Skin of body (tissue), 3 donors: ENCODE measurements at places on chromosomes 3 and 15. TPM values are rescaled to one million over a fixed set of nuclear protein-coding genes. Genes with fewer than 3 reads are reported as not detected.

Gene GABRR3
- not detected for total RNA-seq

Gene CCDC33
- 0.20 TPM for total RNA-seq

- no peak for DNase-seq
These were observed 59.0 kb upstream of the SMAD3 start for GRCh38 chr15:67006083-67007065.

- DNase-seq = no peak
These were observed 33.9 kb upstream of the MED12L start for GRCh38 chr3:151051533-151051932.

DNA sequence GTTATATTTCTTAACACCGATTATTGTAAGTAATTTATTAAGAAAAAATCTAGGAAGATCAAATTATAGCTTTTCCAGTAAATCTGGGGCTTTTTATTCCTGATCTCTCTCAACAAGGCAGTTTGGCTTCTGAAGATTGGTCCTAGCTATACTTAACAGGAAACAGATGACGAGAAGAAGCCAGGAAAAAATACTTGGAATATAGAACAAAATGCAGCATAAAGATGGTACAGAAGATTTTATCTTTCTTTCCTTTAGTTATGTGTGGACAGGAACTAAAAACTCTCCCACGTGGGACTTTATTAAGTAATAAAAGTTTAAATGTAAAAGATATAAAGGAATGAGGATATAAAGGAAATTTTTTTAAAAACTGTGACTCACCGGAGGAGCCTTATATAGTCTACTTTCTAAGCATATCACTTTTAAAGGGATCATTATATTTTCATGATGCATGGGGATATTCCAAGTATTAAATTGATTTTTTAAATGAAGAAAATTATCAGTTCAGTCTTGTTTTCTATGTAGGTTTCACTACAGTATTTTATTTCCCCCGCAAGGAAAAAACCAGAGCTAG, 8.2 kb downstream of the B3GNT5 start:
- DNase-seq = peak; percentile 26

DNA sequence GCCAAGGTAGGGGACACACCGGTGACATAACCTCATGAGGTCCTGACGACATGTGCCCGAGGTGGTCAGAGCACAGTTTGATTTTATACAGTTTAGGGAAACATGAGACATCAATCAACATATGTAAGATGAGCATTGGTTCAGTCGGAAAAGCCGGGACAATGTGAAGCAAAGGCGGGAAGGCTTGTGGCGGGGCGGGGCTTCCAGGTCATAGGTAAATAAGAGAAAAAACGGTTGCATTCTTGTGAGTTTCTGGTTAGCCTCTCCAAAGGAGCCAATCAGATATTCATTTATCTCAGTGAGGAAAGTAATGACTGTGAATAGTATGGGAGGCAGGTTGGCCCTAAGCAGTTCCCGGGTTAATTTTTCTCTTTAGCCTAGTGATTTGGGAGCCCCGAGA, 271.7 kb upstream of the ATP10A start:
- no peak for DNase-seq

Gene MME
- total RNA-seq = 55.5 TPM

GRCh38 chr3:58059349-58060321, 51.4 kb downstream of the FLNB start:
- DNase-seq = peak; percentile 37

DNA sequence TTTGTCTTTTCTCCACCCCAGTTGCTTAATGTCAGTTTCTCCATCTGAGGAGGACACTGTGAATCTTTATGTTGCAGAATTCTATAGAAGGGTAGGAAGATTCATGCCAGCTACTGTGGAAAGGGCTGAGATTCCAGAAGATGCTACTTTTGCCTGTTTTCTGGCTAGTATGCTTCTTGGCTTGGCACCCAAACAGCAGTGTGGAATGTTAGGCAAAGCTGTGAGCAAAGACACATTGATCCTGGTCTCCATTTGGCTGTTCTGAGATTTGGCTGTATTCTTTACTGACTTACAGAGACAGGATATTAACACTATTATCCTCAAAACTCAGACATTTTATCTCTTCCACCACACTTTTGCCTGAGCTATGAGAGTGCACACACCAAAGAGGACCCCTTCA, 39.3 kb downstream of the PDHB start:
- DNase-seq = no peak

Gene CDCP1
- 8.5 TPM for total RNA-seq

DNA sequence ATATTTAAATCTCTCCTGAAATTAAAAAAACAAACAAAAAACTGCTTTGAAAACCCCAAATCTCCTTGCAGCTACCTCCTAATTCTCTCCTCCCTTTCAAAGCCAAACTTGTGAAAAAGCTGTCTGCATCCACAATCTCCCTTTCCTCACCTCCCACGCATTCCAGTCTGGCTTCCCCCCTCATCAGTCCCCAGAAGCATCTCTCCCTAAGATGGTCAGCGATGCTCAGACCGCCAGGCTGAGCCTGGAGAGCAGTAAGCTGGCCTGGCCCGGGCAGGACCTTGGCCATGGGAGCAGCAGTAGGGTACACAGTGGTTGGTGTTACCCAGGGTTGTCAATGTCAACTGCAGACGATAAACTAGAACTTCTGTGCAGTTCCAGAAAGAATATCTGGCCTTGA, 32.9 kb upstream of the BLM start:
- no peak for DNase-seq

Gene AP3S2
- total RNA-seq = 34.5 TPM

DNA sequence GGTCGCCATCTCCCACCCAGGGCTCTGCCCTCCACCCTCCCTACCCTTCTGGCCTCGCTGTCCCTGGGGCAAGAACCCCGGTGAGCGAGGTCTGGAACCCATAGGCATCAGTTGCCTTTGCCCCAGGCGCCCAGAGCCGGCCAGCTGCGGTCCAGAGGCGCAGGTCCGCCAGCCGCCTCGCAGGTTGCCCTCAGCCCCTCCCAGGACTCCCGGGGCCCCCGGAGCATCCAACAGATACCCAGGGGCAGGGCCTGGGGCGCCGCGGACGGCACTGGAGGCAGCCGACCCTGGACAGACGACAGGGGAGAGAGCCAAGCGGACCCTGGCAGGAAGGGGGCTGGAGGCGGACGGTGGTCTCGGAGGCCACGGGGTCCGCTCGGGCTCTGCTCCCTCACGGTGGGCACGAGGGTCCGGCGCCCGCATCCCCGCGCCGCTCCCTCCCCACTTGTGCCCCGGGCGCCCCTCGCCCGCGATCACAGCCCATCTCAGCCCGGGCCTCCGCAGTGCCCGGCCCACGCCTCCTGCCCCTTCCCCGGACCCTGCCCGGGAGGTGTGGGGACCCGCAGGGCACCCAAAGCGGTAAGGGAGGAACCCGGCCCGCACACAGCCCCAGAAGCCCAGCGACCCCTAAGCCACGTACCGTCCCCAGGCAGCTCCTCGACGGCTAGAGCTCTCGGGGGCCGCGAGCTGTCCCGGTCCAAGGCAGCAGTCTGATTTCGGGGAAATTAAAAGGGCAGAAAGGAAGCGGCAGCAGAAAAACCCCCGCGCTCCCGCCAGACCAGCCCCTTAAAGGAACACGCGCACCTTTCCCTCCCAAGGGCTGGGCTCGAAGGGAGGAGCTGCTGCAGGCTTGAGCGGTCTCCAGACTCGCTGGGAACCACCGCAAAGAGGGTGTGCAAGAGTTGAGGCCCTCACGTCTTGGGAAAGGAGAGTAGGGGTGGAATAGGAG, at the start of gene HAPLN3:
HAPLN3 (minus strand) TSS at position 726 of the 949 bp plus-strand sequence. CDS start 8,246 bp downstream, outside the sequence.
- no peak for DNase-seq

Gene CHST2
- 16.8 TPM for total RNA-seq

Gene SV2B
- total RNA-seq = 1.5 TPM

Gene BCHE
- total RNA-seq = 28.8 TPM

DNA sequence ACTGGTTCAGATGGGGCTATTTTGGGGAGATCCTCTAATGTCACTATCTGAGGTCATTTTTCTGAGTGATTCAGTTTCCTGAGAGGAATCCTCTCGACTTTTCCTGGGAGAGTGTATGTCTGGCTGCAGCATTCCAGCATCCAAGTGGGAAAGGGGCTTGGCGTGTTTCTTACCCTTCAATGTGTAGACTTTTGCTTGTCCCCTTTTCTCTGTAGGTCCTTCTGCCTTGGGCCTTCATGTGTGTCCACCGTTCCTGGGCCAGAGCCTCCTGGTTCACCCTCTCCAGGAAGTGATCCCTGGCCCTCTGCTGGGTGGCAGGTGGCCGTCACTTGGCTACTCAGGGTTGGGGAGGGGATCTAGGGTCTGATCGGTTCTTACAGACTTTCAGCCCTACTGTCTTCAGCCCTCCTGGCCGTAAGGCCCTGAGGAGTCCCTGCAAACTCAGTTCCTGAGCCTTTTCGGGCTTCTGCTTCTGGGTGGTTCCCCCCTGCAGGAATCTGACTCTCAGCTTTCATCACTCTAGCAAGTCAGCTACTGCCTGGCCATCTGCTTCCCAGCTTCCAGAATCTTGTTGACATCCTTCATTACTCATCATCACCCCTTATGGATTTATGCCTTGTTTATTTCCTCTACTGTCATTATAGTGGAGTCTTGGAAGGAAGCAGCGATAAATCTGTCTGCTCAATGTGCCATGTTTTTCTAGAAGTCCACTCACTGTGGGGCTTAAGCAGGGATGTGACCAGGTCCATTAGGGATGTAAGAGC, 36.5 kb downstream of the GOLGA6L10 start:
- peak; percentile 63 for DNase-seq

Gene IQCH
- 0.89 TPM for total RNA-seq

DNA sequence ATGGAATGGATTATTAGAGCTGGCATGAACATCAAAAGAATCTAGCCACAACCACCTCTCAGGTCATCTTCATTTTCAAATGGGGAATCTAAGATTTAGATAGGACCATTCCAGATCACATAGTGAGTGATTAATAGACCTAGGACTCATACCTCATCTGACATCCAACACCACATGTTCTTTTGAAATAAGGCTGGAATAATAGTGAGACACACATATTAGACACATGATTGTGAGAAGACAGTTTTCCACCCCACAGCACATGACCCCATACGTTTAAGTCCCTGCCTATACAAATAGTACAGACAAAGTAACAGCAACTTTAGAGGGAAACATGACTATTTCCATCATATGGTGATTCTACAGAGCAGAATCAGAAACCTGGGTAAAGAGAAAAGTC, 344.7 kb upstream of the TPRG1 start:
- DNase-seq = no peak

DNA sequence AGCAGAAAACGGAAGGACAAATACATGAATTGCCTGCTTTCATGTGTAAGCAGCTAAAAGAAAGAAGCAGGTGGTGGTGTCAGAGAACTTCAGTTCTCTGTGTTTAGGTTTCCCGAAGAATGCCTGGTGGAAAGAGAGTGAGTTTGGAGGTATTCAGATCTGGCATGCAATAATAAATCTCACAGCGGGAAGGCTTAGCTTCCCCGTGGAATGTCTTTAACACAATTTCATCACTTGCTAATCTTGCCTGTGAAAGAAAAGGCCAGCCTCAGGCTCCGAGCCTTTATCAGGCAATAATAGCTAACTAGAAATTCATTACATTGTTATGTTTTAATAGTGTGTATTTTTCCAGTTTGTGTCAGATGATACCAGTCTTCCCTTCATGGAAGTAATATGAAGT, 220.3 kb downstream of the PDZRN3 start:
- no peak for DNase-seq

DNA sequence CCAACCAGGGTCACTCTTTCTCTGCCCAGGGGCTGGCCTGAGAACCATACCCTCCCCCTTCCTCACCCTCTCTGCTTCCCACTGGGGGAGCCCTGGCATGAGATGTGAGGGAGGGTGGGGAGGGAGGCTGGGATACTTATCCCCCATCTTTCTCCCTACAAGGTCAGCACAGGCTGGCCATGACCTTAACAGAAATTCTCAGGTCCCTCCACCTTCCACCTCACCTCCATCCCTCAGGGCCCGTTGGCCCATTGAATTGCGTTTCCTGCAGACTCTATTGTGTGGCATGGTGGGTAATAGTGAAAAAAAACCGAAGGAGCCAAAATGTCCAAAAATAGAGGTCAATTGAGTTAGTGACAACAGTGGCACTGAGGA, 159.5 kb downstream of the OR4M2 start:
- no peak for DNase-seq

Gene GOLGA8O
- total RNA-seq = 0.39 TPM

GRCh38 chr15:67563092-67563491, 20.6 kb downstream of the MAP2K5 start:
- DNase-seq = no peak

DNA sequence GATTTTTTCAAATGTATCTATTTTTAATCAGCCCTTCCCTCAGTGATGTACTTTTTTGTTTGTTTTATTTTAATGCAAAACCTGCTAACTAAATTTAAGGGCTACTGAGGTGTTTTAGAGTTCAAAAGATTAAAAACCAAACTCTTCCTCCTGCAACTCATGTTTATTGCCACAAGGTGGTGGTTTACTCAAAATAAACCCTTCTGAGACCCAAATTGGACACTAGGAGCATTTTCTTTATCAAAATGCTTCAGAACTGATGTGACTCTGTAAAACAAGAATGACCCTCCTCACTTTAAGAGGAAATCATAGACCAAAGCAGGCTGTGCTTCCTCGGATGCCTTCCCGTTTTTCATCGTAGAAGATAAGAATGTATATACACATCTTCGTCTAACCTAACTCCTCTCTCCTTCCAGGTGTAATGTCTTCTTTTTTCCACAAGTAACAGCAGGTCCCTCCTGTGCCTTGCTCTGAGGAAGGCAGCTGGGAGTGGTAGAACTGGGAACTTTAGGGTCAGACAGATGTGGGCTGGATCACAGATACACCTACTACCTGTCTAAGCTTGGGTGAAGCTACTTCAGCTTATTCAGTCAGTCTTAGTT, 2.9 kb upstream of the NME9 start:
- DNase-seq = no peak
